SK-N-MC (cell line): ENCODE measurements at places on chromosomes 16 and 17.

- no peak for DNase-seq
Observed at GRCh38 chr17:50205963-50206505, 4.6 kb upstream of the COL1A1 start.

DNA sequence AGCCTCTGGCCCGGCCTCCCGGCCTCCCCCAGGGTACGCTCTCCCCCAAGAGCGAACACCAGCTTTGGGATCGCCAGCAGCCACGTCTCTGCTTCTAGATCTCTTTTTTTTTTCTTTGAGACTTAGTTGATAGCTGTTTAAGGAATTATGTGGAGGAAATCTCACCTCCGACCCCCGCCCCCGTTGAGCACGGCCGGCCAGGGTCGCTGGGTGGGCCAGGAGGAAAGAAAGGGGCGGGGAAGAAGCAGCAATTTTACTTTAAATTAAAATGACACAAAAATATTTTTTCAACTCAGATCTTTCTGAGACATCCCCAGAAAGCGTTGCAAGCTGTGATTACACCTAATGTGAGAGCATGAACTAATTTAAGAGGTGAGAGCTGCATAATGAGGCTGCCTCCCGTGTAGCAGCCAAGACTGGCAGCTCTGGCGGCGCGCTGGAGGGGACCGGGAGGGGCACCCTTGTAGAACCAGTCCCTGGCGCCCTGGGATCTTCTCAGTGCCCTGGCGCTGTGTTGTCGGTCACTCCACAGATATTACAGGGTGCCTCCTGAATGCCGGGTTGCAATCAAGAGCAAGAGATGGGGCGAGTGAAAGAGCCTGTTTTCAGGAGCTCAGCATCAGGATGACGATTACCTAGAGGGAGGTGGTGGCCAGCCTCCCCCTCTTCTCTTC lies 1.9 kb upstream of the CBLN1 start:
- DNase-seq = no peak

DNA sequence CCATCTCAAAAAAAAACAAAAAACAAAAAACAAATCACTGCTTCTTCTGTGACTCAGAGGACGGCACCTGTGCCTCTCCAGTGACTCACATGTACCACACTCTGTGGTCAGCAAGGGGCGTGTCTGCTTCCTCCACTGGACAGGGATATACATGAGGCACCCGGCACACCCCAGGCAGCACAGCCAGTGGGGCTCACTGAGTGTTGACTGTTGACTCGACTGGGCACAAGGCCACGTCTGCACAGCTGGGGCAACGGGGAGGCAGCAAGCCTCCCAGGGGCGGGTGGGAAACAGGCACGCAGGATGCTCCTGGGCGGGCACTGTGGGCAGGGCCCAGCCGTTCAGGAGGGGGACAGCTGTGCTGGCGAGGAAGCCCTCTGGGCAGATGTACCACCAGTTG lies 64.1 kb downstream of the TIMM22 start:
- DNase-seq = no peak

GRCh38 chr17:42879596-42879985 lies 21.0 kb upstream of the G6PC1 start:
- DNase-seq = no peak

GRCh38 chr17:8835631-8836364 lies 31.7 kb downstream of the PIK3R6 start:
- no peak for DNase-seq

GRCh38 chr17:30332057-30332542 lies 1.8 kb downstream of the TMIGD1 start:
- peak; percentile 52 for DNase-seq

DNA sequence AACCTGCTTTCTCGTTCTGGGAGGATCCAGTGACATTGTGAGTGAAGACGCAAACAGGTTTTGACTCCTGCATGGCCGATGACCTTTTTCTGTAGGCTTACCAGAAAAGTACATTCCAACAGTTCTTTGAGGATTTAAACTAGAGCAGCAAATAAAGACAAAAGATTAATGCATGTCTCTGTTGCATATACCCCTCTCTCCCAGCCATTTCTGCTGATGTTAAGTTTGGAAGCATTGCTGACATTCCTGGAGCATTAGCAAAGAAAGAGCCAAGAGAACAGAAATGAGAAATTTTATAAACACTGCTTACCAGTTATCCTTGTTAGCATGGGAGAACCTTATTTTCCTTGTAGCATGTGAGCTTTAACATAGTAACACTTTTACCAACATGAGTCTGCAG lies 49.3 kb downstream of the SIAH1 start:
- no peak for DNase-seq

DNA sequence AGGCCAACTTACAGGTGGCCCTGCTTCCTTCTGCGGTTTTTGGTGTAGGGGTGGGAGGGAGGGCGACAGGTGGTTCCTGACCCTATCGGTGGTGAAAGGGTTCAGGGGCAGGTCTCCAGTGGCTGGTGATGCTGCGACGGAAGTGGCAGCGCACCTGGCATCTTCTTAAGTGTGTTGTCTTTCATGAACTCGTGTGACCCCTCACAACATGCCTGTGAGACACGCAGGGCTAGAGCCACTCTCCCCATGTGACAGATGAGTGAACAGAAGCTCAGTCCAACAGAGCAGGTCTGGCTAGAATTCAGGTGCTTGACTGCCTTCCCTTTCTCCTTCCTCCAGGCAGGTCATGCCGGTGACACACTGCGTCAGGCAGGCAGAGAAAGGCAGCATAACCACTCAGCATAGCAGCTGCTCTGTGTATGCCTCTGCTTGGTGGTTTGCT lies 8.0 kb downstream of the TNFAIP1 start:
- no peak for DNase-seq

DNA sequence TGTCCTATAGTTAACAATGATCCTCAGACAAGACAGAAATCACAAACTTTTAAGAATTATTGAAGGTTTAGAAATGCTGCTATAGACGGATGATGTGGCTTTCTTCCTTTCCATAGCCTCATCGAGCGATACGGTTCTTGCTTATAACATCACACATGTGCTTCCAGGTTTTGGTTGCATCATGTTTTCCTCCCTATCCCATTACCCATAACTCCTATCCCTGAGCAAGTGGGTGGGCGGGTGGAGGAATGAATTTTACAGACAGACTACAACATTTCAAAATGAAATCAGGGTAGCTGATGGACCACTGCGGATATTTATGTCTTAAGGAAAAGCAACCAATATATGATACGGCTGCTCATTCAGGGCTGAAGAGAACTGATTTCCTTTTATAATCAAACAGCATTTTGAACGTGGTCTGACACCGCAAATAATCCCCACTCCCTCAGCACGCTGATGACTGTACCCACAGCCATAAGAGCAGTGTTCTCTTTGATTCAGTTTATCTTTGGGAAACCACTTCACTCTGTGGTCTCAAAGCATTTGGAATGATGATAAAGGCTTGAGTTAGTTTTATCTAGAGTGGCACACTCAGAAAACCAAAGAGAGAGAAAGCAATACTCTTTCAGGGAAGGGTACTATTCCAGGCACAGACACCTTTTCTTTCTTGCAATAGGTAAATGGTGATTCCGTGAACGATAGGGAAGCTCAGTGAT lies 4.6 kb upstream of the AKTIP start:
- DNase-seq = no peak

DNA sequence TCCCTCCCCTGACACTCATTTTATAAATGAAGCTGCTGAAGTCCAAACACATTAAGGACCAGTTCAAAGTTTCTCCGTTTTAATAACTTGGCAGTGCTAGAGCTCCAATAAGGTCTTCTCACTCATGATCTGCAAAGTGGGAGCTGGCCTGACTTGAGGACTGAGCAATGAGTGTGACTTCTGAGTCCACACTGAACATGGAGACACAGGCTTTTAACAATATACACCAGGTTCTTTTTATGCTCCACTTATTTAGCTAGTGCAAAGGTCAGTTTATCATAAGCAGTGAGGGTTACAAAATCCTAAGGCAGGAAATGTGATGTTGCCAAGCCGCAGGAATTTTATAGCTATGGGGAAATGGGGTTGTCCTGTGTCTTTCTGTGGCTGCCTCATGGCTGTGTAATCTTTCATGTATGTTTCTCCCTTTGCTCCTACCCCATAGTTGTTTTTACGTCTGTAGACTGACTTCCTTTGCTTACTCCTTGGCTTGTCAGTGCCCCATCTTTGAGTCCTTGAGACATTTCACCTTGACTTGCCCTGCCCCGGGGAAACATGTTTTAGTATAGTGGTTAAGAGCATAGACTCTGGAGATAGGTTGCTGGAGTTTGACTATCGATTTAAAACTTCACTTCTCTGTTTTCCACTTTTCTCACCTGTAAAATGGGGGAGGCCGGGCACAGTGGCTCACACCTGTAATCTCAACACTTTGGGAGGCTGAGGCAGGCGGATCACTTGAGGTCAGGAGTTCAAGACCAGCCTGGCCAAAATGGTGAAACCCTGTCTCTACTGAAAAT lies 12.2 kb upstream of the MMD start:
- DNase-seq = no peak

DNA sequence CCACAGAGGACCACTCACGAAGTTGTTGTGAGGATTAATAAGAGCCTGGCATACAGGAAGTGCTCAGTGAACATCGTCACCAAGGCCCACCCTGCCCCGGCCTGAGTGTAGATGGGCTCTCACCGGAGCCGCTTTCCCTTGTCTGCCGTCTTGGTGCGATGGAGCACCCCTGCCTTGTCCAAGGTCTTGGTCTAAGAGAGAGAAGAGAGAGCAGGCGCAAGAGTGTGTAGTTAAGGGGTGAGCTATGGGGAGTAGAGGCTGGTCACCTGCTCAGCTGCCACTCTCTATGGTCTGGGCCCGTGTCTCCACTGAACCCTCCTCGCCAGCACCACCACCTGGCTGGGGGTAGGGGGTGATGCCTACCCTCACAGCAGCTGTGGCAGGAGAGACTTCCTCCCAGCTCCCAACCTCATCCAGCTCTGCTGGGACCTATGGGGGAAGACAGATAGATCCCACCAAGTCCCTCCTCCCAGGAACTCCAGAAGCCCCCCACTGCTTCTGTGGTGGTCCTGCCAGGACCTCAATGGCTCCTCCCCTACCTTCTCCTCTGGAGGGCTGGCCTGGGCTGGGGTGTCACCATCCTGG lies 28.7 kb downstream of the ARHGAP27 start:
- no peak for DNase-seq

GRCh38 chr17:78411241-78411857 lies 32.9 kb downstream of the PGS1 start:
- no peak for DNase-seq

- DNase-seq = no peak
Observed at GRCh38 chr17:82441691-82442487, 8.7 kb downstream of the CYBC1 start.

GRCh38 chr16:87838643-87839541 lies 30.4 kb downstream of the SLC7A5 start:
- DNase-seq = no peak

DNA sequence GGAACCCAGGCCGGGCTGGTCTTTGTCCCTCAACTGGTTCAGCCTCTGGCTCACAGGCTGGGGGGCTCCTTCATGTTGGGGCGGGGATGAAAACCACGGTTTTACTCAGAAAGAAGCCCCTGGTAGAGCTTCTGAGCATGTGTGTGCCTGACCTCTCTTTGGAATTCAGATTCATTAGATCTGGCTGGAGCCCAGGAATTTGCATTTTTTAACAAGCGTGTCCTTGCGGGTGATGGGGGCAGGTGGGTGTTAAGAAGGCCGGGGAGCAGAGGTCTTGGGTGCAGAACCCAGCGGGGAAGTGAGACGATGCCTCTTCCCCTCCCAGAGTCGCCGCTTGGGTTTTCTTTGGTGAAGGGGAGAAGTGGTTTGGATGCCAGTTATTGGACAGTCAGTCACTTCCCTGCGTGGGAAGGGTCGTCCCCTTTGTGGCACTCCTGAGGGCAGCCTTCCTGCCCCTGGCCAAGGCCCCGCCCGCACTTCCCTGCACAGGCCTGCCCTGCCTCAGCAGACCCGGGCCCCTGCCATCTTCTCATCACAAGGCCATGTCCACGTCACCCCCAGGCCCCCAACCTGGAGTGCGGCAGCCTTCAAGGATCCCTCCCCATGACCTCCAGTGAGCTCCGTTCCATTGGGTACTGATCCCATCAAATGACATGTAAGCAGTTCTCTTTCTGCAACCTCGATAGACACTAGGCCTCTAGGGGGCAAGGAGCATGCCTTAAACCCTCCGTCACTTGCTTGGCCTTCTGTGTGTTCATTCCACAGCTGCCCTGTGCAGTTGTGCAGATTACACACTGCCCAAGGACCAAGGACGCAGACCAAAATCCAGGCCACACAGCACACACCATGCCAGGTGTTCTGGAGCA lies 177.7 kb upstream of the CIBAR2 start:
- no peak for DNase-seq

DNA sequence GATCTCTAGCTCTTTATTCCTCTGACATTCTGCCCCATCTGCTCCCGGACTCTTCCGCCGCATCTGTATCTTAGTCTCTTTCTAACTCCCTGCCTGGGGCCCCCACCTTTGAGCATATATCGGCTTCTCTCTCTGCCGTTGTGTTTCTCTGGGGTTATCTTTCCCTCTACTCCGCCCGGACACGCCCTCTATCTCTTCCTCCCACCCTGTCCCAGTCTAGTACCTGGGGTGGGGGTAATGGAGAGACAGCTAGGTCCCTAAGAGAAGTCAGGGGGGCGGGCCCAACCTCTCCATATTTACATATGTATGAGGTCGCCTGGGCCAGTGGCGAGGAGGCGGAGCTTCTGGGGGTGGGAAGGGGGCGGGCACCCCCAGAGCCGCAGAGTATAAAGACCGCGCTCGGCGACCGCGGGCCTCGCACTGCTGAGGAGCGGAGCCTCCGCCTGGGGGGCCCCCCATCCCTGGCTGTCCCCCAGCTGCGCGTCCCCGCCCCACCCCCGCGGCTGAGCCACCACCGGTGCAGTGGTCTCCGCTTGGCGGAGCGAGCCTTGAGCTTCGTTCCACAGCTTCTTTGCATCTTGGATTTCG lies at the start of gene ATP1B2:
ATP1B2 (plus strand) TSS at position 418 of the 588 bp plus-strand sequence. CDS start 593 bp downstream, outside the sequence.
- peak; percentile 35 for DNase-seq

DNA sequence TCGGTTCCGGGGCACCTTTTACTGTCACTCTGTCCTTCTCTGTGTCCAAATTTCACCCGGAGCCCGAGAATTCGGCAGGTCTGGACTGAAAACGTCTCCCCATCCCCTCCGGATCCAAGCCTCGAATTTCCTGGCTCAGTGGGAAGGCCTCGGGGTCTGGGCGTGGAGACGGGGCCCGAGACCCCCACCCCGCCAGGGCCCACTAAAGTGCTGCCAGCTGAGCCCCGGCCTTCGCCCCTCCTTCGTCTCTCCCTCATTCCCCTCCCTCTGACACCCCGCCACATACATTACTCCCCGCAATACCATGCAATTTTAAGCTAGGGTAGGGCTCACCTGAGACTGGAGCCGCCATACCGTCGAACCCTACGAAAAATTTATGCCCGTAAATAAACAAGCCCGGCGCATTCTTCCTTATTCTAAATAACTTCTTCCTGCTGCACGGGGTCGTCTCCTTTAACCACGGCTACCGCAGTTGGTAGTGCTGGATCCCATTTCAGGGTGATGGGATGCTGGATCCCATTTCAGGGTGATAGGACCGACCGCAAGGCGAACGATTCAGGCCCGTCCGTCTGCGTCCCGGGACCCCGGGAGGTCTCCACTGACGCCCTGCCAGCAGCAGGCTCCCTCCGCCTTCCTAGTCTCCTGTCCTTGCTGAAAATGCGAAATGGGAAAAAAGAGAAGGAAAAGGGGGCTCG lies 4.4 kb upstream of the OR1F1 start:
- no peak for DNase-seq

GRCh38 chr16:85055493-85056210 lies 28.1 kb downstream of the KIAA0513 start:
- no peak for DNase-seq
